ENCODE measurements at places on chromosomes 1 and 21. TPM values are rescaled to one million over a fixed set of nuclear protein-coding genes. Genes with fewer than 3 reads are reported as not detected.

The TLR5 gene
- 2.3 TPM for total RNA-seq

The BGLAP gene
- total RNA-seq = 0.30 TPM

DNA sequence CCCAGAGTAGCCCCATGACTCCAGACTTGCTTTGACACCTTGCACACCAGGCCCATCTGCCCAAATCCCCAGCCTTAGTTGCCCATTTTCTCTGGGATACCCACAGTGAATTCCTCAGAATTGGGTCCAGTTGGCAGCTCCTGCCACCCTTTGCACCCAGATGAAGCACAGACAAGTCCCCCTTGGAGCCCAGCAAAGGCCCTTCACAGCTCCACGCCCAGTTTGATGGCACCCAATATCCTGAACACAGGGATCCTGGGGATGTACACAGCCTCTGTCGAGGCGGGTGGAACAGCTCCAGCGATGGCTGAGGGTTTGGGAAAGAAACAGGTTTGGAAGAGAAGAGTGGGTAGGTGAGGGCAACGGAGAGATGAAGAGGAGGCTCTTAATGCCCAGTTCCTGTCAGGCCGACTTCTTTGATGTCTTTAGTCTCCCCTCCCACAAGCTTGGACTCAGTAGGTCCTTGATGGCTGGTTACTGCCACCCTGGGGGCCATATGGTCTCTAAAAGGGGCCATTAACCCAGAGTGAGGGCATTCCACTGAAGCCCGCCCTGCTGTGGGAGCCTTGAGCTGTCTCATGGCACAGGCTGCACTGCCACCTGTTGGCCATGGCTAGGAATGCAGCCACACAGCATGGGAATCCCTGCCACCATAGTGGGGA is 21.7 kb downstream of the TMEM53 start:
- peaks cover 11% of the 10 kb centered on the region for H3K4me1 ChIP-seq
- no peak overlapping the region for H3K27ac ChIP-seq
- H3K4me3 ChIP-seq = no peak overlapping the region
- H3K27me3 ChIP-seq = no peaks in the 10 kb centered on the region
- DNase-seq = peak; percentile 73
- peaks cover 60% of the 10 kb centered on the region for H3K36me3 ChIP-seq

DNA sequence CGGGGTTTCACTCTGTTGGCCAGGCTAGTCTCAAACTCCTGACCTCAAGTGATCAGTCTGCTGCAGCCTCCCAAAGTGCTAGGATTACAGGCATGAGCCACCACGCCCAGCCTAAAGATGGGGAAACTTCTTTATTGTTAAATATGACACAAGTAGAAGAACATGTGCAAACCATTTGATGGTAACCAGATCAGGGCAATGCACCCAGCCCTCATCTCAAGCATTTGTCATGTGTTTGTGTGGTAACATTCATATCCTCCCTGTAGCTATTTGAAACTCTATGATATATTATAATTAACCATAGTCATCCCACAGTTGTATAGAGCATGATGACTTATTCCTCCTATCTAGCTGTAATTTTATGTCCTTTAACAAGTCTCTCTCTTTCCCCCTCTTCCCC is 119.5 kb upstream of the TMPRSS2 start:
- peaks cover 43% of the 10 kb centered on the region for H3K27me3 ChIP-seq
- H3K36me3 ChIP-seq = no peaks in the 10 kb centered on the region
- no peak overlapping the region for H3K27ac ChIP-seq
- H3K4me1 ChIP-seq = no peaks in the 10 kb centered on the region
- no peak for DNase-seq

DNA sequence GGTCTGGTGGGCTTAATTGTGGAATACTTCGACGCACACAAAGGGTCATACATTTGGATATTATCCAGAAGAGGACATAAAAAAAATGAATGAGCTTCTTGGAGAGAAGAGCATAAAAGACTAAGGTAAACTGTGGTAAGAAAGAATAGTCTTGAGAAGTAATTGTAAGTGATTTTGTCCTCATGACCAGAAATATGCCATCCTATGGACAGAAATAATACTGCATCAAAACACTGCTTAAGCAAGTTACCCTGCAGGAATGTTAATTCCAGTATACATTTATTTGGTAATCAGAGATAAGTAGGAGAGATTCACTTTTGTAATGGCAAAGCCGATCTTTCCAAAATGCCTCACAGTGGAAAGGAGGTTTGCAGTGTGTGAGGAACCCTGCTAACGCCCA is 111.9 kb downstream of the NRIP1 start:
- H3K4me3 ChIP-seq = no peak overlapping the region
- H3K36me3 ChIP-seq = no peaks in the 10 kb centered on the region
- no peaks in the 10 kb centered on the region for H3K27me3 ChIP-seq
- no peaks in the 10 kb centered on the region for H3K4me1 ChIP-seq
- H3K27ac ChIP-seq = no peak overlapping the region
- no peak for DNase-seq

- H3K4me1 ChIP-seq = no peaks in the 10 kb centered on the region
- no peak overlapping the region for H3K4me3 ChIP-seq
- peak; percentile 29 for DNase-seq
- H3K27ac ChIP-seq = no peak overlapping the region
Measured at GRCh38 chr1:51192213-51192843, 43.7 kb upstream of the RNF11 start.

GRCh38 chr1:82152356-82153271 is 351.9 kb downstream of the ADGRL2 start:
- H3K4me3 ChIP-seq = no peak overlapping the region
- no peak overlapping the region for H3K27ac ChIP-seq
- no peak for DNase-seq
- no peaks in the 10 kb centered on the region for H3K4me1 ChIP-seq

DNA sequence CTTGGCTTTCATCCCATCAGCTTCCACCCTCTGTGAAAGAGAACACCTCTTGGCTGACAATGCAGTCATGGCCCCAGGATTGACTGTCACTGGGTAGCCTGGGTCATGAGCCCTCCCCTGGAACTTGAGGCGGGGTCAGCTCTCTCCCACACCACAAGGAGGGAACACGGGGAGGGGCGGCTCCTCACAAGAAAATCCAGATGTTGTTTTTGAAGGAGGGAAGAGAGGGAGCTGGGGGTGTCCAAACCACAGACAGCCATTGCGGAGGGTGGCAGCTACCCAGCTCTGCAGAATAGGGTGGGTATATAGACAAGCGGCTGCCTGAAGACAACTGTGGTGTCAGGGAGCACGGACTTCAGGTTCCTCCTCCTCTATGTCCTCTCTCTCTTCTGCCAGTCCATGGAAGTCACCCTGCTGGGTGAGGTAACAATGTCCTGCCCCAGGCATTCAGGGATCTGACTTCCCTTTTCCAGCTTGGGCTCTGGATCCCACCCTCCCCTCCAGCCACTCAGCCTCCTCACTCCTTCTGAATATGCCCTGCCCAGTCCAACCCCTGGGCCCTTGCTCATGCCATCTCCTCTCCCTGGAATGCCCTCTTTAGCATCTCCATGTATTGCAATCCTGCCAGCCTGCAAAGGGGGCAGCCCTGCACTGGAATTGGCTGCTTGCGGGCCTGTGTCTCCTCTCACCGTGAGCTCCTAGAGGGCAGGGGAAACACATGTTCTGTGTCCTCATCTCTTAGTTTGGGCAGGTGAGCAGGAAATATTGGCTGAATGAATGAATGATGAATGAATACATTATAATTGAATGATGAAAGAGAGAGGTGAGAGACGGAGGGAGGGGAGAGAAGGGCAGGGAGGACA is 60.9 kb upstream of the RUNX3 start:
- H3K4me3 ChIP-seq = no peak overlapping the region
- no peak overlapping the region for H3K27ac ChIP-seq
- H3K4me1 ChIP-seq = no peaks in the 10 kb centered on the region
- no peaks in the 10 kb centered on the region for H3K36me3 ChIP-seq
- DNase-seq = no peak
- peaks cover 67% of the 10 kb centered on the region for H3K27me3 ChIP-seq

DNA sequence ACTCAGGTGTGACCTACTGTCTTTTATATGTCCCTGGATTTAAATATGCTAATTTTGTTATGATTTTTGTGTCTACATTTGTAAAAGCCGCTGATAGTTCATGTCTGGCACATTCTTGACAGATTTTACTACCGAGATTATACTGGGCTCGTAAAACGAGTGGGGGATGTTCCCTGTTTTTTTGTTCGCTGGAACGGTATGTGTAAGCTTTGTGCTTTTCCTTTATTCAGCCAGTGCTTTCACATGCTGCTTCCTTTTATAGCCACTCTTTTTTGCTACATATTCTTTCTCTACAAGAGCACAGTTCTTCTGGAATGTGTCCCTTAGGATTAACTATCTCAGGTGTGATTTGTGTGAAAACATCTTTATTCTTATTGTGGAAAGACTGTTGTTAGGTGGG is 46.6 kb downstream of the ADARB1 start:
- H3K27me3 ChIP-seq = no peaks in the 10 kb centered on the region
- peaks cover 2% of the 10 kb centered on the region for H3K36me3 ChIP-seq
- no peak overlapping the region for H3K4me3 ChIP-seq
- peaks cover 22% of the 10 kb centered on the region for H3K4me1 ChIP-seq
- no peak overlapping the region for H3K27ac ChIP-seq
- no peak for DNase-seq

DNA sequence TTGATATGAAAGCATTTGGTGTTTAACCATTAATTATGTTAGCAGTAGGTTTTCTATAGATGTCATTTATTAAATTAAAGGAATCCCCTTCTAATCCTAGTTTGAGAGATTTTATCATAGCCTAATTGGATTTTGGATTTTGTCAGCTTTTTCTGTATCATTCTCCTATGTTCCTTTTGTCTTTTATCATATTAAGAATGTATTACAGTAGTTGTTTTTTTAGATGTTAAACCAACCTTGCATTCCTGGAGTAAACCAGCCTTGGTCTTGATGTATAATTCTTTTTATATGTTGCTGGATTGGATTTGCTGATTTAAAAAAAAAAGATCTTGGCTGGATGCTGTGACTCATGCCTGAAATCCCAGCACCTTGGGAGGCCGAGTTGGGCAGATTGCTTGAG is 5.6 kb downstream of the SETDB1 start:
- peaks cover 90% of the 10 kb centered on the region for H3K36me3 ChIP-seq
- no peak overlapping the region for H3K4me3 ChIP-seq
- H3K27me3 ChIP-seq = no peaks in the 10 kb centered on the region
- no peak for DNase-seq
- H3K27ac ChIP-seq = no peak overlapping the region

DNA sequence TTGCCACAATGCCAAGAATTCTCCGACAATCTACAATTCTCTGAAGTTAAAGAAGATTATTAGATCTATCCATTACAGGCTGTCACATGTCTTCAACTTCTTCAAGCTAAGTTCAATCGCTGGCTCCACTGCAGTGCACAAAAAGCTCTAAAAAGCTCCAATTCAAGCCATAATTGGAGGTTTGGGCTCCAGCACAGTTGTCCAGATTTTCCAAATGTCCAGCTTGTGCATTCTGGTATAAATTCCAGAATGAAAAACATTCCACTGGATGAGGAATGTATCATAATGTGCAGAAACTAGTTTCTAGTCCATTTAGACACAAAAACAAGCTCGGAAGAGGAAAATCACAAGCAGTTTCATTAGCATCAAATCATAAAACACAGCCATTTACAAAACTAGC is 138.6 kb downstream of the NRIP1 start:
- no peak for DNase-seq
- H3K4me1 ChIP-seq = no peaks in the 10 kb centered on the region
- H3K27me3 ChIP-seq = no peaks in the 10 kb centered on the region

DNA sequence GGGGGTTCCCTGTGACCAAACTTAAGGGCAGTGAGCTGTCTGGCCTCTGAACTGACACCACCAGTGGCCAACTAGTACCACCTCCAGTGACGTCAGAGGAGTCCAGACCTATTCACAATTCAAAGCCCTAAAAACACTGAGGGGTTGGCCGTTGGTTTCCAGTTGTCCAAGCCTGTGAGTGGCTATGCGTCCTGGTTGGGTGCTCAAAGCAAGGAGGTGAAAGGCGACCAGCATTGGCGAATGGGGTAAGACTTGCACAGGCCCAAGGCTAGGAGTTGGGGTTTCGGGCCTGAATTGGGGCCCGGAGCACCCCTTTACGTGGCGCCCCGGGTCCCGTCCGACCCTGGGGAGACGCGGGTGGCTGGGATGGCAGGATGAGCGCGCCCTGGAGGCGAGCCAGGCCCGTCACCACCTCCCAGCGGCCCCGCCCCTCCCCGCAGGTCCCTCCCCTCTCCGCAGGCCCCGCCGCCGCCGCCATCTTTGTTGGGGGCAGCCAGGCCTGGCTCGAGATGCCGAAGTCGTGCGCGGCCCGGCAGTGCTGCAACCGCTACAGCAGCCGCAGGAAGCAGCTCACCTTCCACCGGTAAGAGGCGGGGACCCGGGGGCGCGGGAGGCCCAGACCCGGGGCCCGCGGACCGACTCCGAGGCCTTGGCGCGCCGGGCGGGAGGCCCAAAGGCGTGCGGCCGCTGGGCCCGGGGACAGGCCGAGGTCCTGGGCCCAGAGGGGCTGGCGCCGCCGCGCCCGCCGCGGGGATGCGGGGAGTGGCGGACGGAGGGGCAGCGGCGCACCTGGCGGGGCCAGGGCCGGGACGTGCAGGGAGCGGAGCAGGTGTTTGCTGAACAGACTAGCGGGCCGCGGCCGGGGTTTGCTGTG is at the start of gene THAP3:
Gene THAP3 (plus strand): TSS at position 159 of the 874 bp plus-strand sequence. CDS start 351 bp downstream, at position 510.
- H3K27me3 ChIP-seq = no peaks in the 10 kb centered on the region
- H3K4me1 ChIP-seq = peaks cover 37% of the 10 kb centered on the region
- H3K27ac ChIP-seq = peak within 1 kb of the TSS; percentile 90
- peak; percentile 90 for DNase-seq
- H3K4me3 ChIP-seq = peak within 1 kb of the TSS; percentile 88

DNA sequence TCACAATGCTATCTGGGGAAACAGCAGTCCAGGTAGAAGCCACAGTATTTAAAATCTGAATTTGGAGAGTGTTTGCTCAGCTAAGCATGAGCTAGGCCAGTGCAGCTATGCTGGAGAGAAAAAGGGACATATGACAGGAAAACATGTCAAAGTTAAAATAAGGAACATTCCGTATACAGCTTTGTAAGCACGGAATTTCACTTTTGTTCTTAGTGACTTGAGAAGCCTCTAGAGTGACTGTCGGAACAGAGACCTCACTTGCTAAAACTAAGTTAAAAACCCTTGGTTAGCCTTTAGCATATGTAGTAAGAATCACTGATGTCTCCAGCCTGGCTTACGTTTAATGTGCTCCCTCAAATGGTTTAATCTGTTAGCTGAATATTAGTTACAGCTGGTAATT is 661.7 kb downstream of the KCNT2 start:
- DNase-seq = no peak
- H3K4me1 ChIP-seq = no peaks in the 10 kb centered on the region
- H3K27me3 ChIP-seq = no peaks in the 10 kb centered on the region
- H3K4me3 ChIP-seq = no peak overlapping the region
- no peaks in the 10 kb centered on the region for H3K36me3 ChIP-seq
- no peak overlapping the region for H3K27ac ChIP-seq

DNA sequence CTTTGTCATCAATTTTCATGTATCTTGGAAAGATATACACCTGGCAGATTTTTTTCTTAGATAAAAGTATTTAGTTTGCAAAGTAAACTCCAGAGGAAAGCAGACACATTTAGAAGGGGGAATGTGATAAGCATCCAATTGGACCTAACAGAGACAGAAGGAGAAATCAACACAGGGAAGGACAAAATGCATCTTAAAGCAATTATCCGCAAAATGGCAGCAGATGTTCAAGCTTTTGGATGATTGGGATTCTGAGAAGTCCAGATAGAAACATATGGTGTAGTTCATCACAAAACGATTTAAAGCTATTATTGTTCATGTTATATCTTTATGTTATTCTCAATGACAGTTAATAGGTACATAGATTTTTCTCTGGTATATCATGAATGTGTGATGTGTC is 1153.1 kb upstream of the B3GALT2 start:
- H3K4me3 ChIP-seq = no peak overlapping the region
- H3K27ac ChIP-seq = no peak overlapping the region
- no peaks in the 10 kb centered on the region for H3K27me3 ChIP-seq
